CD8-positive, alpha-beta memory T cell (primary cell): ENCODE measurements at places on chromosomes 5 and 9. TPM values are rescaled to one million over a fixed set of nuclear protein-coding genes. Genes with fewer than 3 reads are reported as not detected.

GRCh38 chr9:87643778-87644570, 81.9 kb upstream of the CTSL start:
- H3K27ac ChIP-seq = no peak overlapping the region
- no peaks in the 10 kb centered on the region for H3K4me1 ChIP-seq
- H3K27me3 ChIP-seq = no peaks in the 10 kb centered on the region

- H3K27ac ChIP-seq = no peak overlapping the region
- H3K4me3 ChIP-seq = no peak overlapping the region
- no peaks in the 10 kb centered on the region for H3K36me3 ChIP-seq
- no peaks in the 10 kb centered on the region for H3K27me3 ChIP-seq
- no peaks in the 10 kb centered on the region for H3K4me1 ChIP-seq
Observed at GRCh38 chr9:19800884-19801283, 12.0 kb upstream of the SLC24A2 start.

DNA sequence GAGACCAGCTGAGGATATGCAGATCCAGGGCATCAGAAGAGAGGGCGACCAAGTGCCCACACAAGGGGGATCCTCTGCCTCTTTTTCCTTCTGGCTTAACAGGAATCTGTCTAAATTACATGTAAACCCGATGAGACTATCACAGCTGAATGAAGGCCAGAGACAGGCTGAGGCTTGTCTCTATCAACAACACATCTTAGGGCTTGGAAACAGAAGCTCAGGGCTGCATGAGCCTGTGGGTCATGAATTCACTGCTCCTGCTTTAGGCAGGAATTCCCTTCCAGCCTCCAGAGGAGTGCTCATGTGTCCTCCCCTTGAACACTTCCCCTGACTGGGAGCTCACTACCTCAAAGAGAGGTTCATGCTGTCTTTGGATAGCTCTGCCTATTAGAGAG, 106.1 kb upstream of the PHYKPL start:
- H3K27me3 ChIP-seq = no peaks in the 10 kb centered on the region
- H3K4me1 ChIP-seq = no peaks in the 10 kb centered on the region
- no peak overlapping the region for H3K4me3 ChIP-seq
- no peak overlapping the region for H3K27ac ChIP-seq
- DNase-seq = no peak
- no peaks in the 10 kb centered on the region for H3K36me3 ChIP-seq

ANKRD34B gene
- not detected for total RNA-seq

AGXT2 gene
- total RNA-seq = not detected

CCIN gene
- not detected for total RNA-seq
